ENCODE measurements at places on chromosomes 4 and X.

- DNase-seq, result no peak
Observed at GRCh38 chrX:1475481-1475880, 22.8 kb upstream of the ASMTL start.

GRCh38 chr4:177285953-177286352 is 23.7 kb upstream of the NEIL3 start:
- no peak for DNase-seq

DNA sequence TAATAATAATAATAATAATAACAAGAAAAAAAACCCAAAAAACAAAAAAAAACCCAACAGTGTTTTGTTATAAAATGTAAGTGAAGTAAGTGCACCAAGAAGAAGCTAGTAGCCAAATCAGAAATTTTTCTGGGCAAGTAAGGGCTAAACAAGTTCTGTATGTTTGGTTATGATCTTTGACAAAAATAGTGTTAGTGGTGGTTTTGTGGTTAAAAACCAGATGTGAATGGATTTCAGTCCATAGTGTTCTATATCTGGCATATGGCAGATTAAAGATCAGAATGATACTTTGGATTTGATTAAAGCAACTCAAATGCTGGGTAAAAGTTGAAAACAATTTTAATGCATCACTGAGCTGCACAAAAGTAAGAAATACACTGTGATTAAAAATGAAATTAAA is 116.5 kb upstream of the NDST4 start:
- no peak for DNase-seq

- DNase-seq, result no peak
Observed at GRCh38 chrX:22365460-22365859, 92.7 kb downstream of the CBLL2 start.

DNA sequence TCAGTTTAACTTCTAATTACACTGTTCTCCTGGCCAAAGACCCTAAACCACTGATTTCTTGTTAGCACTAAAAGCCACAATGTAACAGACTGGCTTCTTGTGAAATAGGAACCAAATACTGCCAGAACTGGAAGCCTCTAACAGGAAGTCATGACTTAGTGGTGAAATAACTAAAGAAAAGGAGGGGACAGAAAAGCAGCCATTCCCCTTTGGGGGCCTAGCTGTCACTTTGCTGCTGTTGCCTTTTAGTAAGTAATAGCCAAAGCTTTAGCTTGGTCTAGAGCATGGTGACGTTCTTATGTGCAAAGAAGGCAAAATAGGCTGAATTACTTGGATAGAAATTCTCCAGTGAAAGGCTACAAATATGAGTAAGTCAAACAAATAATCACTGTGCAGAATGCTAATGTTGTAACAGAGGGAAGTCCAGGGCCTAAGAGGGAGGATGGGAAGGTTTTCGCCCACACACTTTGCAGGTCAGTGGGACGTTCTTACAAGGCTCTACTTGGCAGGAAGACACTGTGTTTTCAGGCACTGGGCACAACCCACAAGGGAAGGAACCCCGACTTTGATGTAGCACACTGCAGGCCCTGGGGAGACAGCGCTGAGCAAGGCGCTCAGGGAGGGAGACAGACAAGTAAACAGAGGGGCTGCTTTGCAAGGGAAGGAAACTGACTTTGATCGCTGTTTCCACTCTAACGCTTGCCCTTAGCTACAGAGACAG is 16.7 kb downstream of the GAB3 start:
- no peak for DNase-seq

DNA sequence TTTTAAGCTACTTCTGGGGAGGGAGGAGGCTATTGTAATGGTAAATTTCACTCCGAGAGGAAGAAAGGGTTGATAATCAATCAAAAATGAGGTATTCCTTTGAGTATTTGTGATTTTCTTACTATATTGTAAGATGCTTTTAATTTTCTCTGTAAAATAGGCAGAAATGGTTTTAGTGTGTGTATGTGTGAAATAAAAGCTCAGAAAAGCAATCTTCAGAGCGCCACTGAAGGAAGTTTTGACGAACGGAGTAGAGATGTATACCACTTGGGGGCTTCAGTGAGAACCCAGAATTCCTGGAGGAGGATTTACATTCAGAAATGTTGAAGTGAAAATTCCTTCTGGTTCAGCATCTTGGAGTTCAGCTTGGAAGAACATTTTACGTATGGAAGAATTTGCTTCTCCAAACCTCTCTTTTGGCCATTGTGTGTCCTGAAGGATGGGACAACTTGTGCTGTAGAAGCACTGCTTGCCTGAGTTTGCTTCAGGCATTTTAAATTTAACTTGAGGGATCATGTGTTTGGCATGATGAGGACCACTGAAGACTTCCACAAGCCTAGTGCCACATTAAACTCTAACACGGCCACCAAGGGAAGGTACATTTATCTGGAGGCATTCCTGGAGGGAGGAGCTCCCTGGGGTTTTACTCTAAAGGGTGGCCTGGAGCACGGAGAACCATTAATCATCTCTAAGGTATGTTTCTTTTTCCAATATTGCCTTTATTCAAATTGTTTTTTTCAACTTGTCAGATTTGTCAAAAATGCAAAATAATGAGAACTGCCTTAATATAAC is 695 bp downstream of the SHROOM3 start:
- no peak for DNase-seq

- no peak for DNase-seq
Observed at GRCh38 chrX:27968878-27969277, 12.4 kb downstream of the DCAF8L1 start.

- DNase-seq, result no peak
Observed at GRCh38 chrX:112851806-112852205, 11.2 kb upstream of the AMOT start.

- no peak for DNase-seq
Observed at GRCh38 chr4:164428561-164428960, 325.4 kb upstream of the SMIM31 start.

DNA sequence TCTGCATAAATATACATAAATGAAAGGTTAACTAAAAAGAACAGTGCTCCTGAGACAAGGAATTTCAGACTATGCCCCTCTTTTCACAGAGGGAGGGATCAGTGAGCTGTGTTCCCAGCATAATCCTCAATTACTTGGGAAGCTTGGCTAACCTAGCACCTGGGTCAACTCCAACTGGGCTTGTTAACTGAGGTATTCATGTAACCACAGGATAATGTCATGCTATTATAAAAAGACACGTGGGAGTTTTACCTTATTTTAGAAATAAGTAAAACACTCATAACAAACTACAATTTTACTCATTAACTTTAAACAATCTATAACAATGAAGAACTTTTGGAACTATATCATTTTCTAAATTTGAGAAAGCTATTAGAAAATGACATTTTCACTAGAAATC is 48.6 kb downstream of the RPGR start:
- no peak for DNase-seq

- no peak for DNase-seq
Observed at GRCh38 chr4:30989508-30989907, 269.3 kb downstream of the PCDH7 start.

GRCh38 chrX:101668143-101668542 is 8.5 kb upstream of the ARMCX2 start:
- DNase-seq, result no peak

GRCh38 chr4:1137850-1138249 is 24.5 kb upstream of the RNF212 start:
- DNase-seq, result no peak

GRCh38 chr4:54157606-54158005 is 57.6 kb downstream of the GSX2 start:
- no peak for DNase-seq

DNA sequence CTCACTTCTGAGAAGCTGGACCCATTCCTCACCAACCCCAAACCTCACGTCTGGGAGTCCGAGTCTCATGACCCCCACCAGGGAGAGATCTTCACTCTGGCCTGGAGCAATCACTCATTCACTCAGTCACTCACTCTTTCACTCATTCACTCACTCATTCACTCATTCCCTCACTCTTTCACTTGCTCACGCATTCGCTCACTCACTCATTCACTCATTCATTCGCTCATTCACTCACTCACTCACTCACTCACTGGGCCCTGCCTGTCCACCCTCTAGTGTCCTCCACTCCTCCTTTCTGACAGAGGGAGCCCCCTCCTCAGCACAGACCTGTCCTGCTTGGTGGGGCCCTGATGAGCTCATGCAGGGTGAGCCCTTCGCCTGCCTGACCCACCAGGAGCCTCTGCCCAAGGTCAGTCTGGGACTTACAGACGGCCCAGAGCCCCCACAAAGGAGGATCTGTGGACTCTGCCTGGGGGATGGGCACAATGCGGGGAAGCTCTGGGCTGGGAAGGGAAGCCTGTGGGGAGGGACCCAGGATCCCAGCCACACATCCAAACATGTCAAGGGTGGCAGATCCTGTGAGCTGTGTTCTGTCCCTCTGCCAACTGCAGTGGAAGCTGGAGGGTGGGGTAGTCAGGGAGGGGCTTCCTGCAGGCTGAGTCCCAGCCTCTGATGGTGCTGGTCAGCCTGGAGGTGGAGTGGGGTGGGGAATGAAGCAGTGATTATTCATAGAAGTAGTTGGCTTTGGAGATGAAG is 18.5 kb downstream of the CPZ start:
- DNase-seq, result no peak

GRCh38 chr4:59969909-59970308 is 1230.2 kb upstream of the ADGRL3 start:
- DNase-seq, result no peak

GRCh38 chr4:7281691-7282665 is 89.6 kb downstream of the SORCS2 start:
- DNase-seq, result no peak

GRCh38 chrX:143319526-143319925 is 197.7 kb downstream of the SPANXN3 start:
- DNase-seq, result no peak

All from GOT3 (cell line).